Stimulated activated memory B cell treated with anti-CD40 and anti-IgM and Interleukin-4, amounts not matched to agents 10 μg/mL and 1 μg/mL and 100 μg/mL, for 72 hours (primary cell): ENCODE measurements at places on chromosomes 3 and 15.

DNA sequence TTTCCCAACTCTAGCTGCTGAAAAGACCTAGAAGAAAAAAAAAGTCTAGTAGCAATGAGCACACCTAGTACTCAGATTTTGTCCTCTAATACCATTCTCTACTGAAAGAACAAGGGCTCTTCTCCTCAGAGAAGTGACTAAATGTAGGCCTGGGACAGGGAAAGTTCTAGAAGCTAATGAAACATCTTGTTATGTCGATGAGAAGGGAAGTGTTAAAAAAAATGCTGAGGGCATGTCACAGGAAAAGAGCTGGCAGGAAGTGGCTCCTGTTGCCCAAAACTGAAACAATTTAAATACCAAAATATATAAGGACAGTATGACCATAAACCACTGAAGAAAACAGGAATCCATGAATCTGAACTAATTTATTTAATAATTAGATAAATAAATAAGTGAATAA, 581.4 kb upstream of the TBL1XR1 start:
- ATAC-seq = no peak

GRCh38 chr15:68640791-68641331, 62.1 kb downstream of the CORO2B start:
- ATAC-seq = no peak

GRCh38 chr3:60153221-60153999, 1097.8 kb downstream of the FHIT start:
- ATAC-seq = no peak

GRCh38 chr15:88986949-88987590, 73.9 kb upstream of the MFGE8 start:
- ATAC-seq = no peak

GRCh38 chr3:178385280-178385952, 150.8 kb upstream of the KCNMB2 start:
- no peak for ATAC-seq
